ENCODE measurements at places on chromosomes 3 and 15.

DNA sequence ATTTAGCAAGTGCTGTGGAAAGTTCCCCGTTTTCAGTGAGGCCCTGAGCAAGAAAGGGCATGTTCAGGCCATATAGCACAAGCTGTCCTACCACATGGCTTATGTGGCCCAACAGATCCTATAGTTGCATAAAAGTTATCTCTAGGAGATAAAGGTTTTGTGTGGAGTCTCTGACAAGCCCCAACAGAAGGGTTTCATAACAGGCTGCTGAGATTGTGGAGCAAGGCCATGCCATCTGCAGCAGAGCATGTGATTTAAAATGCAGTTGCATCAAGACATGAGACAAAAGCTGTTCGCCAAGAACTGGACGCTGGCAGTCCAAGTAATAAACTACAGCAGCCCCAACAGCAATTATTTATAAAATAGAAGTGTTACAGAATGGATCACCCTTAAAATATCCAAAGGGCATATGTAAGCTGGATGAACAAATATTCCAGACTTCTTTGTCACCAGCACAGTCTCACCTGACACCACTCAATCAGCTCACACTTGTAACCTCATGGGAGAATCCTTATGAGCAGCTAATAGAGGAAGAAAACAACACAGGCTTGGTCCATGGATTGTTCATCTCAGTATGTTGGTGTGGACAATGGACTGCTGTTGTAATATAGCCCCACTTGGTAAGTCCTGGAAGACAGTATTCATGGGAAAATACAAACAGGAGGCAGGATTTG, 14.4 kb upstream of the CLDN1 start:
- DNase-seq: no peak

GRCh38 chr3:137105277-137105977, 147.6 kb downstream of the IL20RB start:
- DNase-seq: peak; percentile 27

DNA sequence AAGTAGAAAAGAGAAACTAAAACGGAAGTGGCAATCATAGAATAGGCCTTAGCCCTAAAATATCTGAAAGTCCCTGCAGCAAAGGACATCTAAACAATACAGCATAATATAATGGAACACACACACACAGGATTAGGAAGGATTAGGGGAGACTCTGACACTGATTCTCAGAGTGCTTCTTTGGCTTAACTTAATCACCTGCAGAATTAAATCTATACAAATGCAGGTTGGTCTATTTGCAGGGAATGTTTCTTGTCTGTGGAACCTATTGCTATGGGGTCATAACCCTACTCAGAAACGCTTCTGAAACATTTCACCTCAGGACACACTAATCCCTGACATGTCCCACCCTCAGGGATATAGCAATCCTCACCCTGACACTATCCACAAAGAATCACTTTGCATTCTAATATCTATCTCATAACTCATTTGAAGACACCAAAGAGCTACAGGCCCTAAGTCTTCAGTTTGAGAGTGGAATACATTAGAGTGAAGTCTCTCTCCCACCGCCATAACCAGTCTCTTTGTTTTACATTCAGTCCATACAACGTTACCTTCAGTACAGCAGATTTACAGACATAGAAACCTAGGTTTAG, 1041.2 kb downstream of the TUSC7 start:
- no peak for DNase-seq

DNA sequence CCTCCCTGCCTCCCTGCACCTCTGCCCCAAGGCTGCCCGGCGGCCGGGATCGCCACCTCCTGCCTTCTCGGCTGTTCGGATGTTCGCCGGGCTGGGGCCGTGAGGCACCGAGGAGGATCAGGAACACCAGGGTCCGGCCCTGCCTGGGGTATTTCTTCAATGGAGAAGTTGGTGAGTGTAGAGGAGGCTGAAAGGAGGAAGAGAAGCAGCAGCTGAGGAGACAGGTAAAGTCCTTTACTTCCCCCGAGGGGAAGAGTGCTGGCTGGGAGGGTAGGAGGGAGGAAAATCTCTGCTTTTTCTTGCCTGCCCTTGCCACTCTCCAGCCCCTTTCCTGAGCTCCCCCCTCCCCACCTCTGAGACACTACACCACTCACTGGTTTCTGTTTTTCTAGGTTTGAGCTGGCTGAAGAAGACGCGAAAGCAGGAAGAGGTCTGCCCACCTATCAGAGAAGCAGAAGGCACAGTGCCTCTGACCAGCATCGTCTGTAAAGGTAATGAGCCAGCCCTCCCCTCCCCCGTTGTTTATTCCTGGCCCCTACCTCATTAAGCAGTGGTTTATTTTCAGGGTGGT, 519 bp downstream of the ASB7 start:
- DNase-seq: no peak

- DNase-seq: no peak
Observed at GRCh38 chr3:123652342-123652984, 67.6 kb upstream of the HACD2 start.

DNA sequence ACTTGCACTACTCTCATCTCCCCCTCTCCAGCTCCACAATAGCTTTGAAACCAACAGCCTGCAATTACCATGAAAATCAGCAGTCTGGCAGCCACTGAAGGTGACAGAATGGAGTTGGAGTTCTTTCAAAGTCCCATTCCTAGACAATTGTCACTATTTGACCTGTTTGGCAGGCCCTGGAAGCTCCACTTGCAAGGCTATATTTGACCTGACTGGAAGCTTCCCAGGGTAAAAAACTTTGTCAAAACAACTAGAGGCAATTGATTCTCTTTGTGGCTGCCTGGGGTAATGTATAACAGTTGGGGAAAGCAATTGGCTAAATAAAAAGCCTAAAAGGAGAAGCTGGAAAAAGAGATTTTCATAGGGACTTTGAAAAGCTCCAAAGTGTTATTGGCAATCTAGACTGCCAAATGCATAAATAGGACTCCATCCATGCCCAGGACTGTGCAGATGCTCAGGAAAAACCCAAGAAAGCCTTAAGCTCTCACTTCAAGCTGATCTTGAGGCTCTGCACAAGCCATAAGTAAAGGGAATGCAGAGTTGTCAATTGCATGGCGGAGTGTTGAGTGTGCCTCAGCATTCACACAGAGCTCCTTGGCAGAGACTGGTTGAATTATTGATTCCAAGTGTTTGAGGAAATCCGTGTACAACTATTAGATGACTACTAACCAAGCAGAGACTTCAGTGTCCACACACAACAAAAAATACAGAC, 18.3 kb downstream of the GREM1 start:
- no peak for DNase-seq

GRCh38 chr15:31291048-31291578, 35.5 kb upstream of the KLF13 start:
- no peak for DNase-seq

GRCh38 chr15:100931143-100931890, 12.2 kb downstream of the LRRK1 start:
- DNase-seq: no peak

- DNase-seq: no peak
Observed at GRCh38 chr3:195036574-195036973, 234.4 kb downstream of the XXYLT1 start.

GRCh38 chr3:58900386-58900785, 149.4 kb downstream of the CFAP20DC start:
- DNase-seq: no peak

GRCh38 chr3:183924956-183925355, 40.3 kb upstream of the PARL start:
- DNase-seq: no peak

GRCh38 chr3:49804141-49805041, 1.3 kb downstream of the INKA1 start:
- no peak for DNase-seq

DNA sequence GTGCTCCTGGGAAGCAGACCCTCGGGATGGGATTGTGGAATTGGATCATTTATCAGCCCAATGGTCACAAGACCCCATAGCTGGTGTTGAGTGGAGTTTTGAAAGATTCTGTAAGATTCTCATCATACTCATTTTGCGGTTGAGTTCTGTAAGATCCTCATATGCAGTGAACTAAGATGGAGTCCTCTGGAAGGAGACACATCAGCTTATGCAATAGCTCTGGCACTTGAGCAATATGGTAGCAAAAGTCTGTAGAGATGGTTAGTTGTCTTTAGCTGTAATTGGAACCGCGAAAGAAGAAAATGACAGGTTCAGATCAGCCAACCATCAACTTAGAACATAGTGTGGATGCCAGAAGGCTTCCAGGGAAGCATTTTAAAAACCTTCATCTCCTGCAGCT, 184.5 kb upstream of the TSC22D2 start:
- no peak for DNase-seq

GRCh38 chr15:34753236-34753894, 1.4 kb downstream of the GJD2 start:
- no peak for DNase-seq

DNA sequence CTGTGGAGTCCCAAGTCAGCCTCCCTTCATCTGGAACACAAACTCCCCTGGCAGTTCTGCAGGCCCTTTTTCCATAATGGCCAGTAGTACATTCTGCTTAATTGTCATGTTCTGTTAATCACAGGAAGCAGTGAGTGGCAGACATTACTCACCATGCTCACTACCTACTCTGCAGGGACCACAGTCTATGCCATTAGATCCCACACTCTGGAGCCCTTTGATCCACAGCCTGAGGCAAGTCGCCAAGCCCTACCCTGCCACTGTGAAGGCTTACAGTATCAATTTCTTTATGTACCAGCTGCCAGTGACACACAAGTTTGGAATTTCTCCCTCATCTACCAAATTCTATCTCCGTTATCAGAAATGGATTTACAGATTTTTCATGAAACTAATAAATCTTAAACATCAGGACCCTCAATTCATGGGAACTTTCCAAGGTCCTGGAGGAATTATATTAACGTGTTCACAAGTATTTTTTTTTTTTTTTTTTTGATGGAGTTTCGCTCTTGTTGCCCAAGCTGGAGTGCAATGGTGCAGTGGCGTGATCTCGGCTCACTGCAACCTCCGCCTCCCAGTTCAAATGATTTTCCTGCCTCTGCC, 20.6 kb upstream of the WWTR1 start:
- DNase-seq: no peak

DNA sequence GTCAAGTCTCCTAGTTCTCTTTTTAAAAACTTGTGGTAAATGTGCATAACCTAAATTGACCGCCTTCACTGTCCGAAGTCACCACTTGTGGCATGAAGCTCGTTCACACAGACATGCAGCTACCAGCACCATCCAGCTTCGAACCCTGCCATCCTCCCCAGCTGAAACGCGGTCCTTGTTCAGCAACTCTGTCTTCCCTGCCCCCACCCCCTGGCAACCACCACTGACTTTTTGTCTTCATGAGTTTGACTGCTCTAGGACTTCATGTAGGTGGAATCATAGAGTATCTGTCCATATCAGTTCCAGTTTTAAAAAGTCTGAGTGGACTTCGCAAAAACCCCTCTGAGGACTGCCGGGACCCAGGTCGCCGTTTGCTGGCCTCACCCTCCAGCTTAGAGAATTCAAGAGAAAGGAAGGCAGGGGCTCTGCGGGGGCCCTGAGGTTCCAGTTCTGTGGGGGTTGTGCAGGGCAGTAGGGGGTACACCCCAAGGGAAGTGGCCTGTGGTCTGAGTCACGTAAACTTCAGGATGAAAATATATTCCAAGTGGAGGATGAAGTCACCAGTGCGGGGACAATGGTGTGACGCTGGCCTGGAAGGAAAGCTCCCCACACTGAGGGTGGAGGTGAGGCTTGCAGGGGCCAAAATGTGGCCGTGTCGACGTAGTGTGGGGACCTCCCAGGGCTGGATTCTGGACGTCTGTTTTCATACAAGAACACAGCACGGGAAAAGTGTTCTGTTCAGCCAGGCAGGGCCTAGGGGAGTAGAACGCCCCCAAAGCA, 67.6 kb downstream of the ABTB1 start:
- no peak for DNase-seq

- no peak for DNase-seq
Observed at GRCh38 chr3:116939091-116939490, 229.5 kb downstream of the TUSC7 start.

DNA sequence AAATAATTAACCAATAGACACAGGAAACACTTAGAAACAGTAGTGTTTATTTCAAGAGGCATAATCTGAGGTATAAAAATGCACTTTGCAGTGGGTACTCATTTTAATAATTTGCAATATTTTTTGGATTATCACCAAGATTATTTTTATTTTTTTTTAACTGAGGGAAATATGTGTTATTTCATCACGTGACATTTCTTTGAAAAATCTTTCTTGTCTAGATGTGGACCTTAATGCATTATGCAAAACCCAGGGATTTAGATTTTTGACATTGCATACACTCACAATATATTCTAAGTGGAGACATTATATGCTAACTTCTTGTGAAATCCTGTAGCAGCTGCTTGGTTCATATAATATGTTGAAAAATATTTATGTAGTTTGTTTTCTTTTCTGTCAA, 260.4 kb upstream of the MEIS2 start:
- DNase-seq: no peak

DNA sequence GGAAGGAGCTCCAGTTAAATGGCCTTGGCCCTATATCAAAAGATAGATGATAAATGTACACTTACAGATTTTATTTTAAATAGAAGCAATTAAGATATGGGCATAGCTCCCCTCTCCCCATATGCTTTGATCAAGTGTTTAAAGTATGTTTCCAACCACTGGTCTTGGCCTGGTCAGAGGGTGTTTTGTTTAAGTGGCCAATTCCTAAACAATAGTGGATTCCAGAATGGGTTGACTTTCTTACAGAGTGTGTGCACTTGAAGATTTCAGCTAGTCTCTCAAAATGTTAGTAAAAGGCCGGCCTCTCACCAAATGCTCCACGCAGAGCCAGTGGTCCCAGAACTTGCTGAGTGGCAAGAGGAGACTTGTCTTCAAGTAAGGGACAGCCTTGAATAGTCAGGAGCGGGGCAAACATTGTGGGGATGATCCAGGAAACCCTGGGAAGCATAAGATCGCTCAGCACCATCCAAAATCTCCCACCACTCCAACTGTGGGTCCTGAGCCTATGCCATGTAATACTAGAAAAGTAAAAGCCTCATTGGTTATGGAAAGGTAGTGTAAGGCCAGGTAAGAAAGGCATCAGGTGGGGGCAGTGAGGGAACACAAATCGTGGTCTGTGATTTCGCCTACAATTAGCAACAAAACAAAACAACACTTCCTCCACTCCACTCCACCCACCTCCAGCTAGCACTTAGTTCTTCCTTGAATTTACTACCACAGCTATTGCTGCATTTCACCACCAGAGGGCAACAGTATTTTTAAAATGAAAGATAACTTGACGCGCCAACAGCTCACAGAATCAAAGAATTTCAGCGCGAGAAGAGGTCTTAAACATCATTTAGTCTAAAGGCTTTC, 4.8 kb downstream of the RARRES1 start:
- no peak for DNase-seq

- no peak for DNase-seq
Observed at GRCh38 chr3:157718800-157719199, 215.6 kb upstream of the VEPH1 start.

- DNase-seq: peak; percentile 40
Observed at GRCh38 chr3:58577269-58577821, at the start of gene FAM107A. TSS of gene FAM107A (minus strand) at chr3:58577391. CDS start at chr3:58569860, 7,531 bp downstream.

GRCh38 chr3:151859905-151860304, 13.5 kb upstream of the SUCNR1 start:
- no peak for DNase-seq

- DNase-seq: no peak
Observed at GRCh38 chr3:147509448-147509847, 100.3 kb downstream of the ZIC1 start.

- DNase-seq: no peak
Observed at GRCh38 chr3:180288816-180289215, 252.1 kb upstream of the PEX5L start.
